Activated T-cell treated with anti-CD3 and anti-CD28 coated beads, Interleukin-2, amount 50 U/mL, for 72 hours (primary cell): ENCODE measurements at places on chromosomes 4 and X.

- no peak for DNase-seq
Observed at GRCh38 chrX:150258463-150259430, 104.4 kb upstream of the MAMLD1 start.

- DNase-seq = peak; percentile 36
Observed at GRCh38 chrX:12701628-12702027, 89.6 kb upstream of the PRPS2 start.

DNA sequence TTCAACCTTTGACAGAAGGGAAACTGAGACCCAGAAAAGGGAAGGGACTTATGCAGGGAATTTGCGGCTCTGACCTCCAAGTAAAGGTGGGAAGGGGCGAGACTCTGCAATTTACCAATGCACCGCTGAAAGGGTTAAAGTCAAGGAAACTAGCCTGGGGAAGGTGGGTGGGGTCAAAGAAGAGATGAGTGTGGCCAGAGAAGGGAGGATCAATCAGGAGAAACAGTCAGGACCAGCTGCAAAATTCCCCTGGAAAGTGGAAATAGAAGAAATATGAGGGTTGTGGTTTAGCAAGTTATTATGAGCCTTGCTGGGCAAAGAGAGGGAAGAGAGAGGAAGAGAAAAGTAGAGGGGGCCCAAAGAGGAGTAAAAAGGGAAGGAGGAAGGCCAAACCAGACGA is 30.5 kb downstream of the STARD8 start:
- DNase-seq = no peak

- peak; percentile 3 for DNase-seq
Observed at GRCh38 chrX:38052096-38052495, 45.7 kb downstream of the SYTL5 start.

- DNase-seq = no peak
Observed at GRCh38 chrX:16063921-16064320, 59.4 kb upstream of the GRPR start.

- no peak for DNase-seq
Observed at GRCh38 chrX:81355436-81355835, 153.5 kb downstream of the SH3BGRL start.

- DNase-seq = no peak
Observed at GRCh38 chrX:68345025-68345424, 88.3 kb downstream of the OPHN1 start.

GRCh38 chrX:72100824-72101351 is 30.8 kb downstream of the RTL5 start:
- DNase-seq = peak; percentile 76

GRCh38 chr4:62209757-62210485 is 1009.8 kb downstream of the ADGRL3 start:
- no peak for DNase-seq

DNA sequence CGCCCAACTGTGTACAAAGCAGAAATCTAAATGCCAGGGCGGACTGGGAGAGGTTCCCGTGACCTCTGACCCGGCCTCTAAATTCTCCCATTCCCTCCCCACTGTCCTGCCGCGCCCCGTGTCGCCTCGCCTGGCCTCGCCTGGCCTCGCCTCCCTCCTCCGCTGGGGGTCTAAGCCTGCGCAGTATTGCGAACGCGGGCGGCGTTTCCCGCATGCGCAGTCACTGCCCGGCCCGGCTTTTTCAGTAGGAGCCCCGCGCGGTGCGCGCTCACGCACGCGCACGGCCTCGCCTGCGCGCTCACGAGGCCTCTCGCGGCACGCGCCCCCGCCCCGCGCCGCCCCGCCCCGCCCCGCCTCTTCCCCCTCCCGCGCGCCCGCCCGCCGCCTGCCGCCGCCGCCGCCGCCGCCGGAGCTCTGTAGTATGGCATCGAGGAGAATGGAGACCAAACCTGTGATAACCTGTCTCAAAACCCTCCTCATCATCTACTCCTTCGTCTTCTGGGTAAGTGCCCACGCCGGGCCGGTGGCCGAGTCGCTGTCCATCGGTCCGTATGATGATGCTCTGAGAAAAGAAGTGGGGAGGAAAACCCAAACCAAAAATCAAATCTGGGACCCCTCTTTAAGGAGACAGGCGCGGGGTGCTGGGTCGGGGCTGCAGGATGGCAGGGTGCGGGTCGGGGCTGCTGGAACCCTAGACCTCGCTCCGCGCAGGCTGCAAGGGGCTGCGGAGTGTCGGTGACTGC is at the start of gene TSPAN7:
TSS of gene TSPAN7 (plus strand) at position 417 of the 743 bp plus-strand sequence. CDS start at position 422, 5 bp downstream.
- peak; percentile 82 for DNase-seq

GRCh38 chrX:38548508-38548907 is 12.8 kb upstream of the TSPAN7 start:
- DNase-seq = no peak

- DNase-seq = peak; percentile 33
Observed at GRCh38 chrX:44871931-44872820, 812 bp upstream of the KDM6A start.

DNA sequence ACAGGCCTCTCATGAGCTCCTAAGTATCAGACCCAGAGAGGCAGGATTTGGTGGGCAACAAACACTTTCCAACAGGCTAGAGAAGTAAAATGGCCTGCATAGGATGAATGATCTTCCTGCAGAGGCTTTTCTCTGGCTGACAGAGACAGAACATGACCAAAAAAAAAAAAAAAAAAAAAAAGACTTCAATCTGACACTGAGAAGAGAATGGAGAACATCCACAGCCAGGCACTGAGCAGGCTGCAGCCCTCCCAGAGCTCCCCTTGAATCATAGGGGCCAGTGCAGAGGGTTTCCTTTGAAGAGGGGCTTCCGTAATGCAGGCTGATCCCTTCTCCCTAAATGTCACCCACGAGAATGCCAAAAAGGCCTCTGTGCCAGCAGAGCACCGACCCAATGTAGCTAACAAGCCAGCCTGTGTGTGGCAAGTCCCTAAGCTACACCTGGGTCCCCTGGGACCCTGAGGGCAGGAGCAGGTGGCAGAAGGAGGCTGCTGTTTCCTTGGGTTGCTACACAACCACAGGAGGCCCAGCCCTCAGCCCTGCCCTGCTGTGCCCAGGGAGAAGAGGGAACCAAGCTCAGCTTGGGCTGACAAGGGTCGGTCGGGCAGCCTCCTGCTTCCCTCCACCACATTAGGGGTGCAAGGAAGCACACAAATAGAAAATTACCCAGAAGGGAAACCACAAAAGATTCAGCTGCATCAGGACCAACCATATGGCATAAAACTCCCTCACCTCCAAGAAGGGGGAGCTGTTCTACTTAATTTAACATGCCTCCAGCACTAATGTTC is 55.6 kb downstream of the MAP7D2 start:
- no peak for DNase-seq

- DNase-seq = no peak
Observed at GRCh38 chr4:133440404-133440803, 291.3 kb downstream of the PCDH10 start.

DNA sequence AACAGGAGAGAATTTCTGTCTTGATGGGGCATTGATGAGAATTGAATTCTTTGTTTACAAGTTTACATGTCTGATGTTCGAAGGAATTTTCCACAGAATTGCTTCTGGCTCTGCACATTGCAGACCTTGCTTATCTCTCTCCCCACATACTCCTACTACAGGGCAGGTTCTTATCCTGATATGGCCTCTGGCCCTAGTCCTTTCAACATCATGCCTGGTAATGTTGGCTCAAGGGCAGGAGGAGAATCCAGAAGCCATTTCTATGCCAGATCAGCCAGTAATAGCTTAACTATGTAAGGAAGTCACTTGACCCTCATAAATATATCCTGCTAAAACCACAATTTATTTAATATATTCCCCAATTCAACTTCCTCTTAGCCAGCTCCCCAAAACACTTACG is 24.3 kb upstream of the TSPAN5 start:
- no peak for DNase-seq
